Activated CD8-positive, alpha-beta T cell treated with anti-CD3 and anti-CD28 coated beads, Interleukin-2, amount 10 ng/mL, durations not matched to agents 7 days and 5 days (primary cell): ENCODE measurements at places on chromosomes 4 and X. TPM values are rescaled to one million over a fixed set of nuclear protein-coding genes. Genes with fewer than 3 reads are reported as not detected.
A peak's percentile ranks its signal among the peaks of the same experiment; 100 is the strongest.

DNA sequence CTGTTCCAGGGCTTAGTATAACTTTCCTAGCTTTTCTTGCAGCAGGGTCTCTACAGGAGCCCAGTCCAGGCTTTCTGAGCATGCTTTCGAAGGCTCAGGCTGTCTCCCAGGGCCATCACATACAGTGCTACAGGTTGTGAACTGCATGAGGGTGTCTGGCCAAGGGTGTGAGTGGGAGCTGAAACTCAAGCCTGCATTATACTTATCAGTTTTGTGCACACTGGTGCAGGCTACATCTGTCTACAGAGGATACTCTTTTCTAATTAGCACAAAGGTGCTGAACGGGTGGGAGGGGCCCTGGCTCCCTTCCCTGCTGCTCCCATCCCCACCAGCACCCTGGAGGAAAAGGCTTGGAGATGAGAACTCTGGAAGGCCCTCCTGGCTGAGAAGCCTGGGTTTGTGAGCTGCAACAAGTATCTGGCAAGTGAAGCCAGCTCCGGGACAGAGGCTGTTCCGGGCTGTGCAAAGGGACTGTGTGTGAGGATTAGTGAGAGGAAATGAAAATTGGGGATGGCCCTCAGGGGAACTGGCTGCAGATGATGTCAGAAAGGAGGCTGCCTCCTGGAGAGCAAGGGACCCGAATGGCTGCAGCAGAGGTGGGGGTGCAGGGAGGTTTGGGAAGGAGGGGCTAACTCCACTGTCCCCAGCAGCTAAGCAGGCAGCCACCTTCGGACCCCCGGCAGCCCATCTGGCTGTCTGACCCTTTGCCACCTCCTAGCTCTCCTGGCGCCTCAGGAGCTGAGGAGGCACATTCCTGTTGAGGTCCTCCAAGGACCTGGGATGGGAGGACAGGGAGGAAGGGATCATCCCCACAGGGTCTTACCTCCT, 68.5 kb downstream of the EFNB1 start:
- H3K27me3 ChIP-seq, result no peaks in the 10 kb centered on the region
- H3K4me1 ChIP-seq, result peaks cover 2% of the 10 kb centered on the region
- no peak for DNase-seq
- H3K27ac ChIP-seq, result no peak overlapping the region
- H3K4me3 ChIP-seq, result no peak overlapping the region
- no peaks in the 10 kb centered on the region for H3K36me3 ChIP-seq

The KDR gene
- total RNA-seq, result not detected

DNA sequence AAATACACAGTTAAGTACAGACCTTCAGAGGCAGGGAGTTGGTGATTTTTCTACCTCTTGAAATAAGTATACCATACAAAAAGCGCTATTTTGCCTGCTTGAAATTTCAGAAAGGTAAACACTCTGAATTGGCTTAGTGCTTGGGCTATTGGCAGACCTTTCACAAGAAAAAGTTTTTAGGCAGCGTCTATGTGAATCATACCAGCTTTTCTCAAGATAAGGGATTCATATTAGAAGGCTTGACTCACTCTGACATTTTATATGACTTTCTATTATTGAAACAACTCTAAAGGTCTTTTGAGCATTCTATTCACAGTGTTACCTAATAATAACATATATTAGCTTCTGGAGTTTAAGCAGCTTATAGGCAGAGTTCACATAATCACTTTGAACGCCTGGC, 286.4 kb upstream of the FAT1 start:
- DNase-seq, result no peak
- no peaks in the 10 kb centered on the region for H3K36me3 ChIP-seq
- no peak overlapping the region for H3K4me3 ChIP-seq
- no peaks in the 10 kb centered on the region for H3K27me3 ChIP-seq
- no peak overlapping the region for H3K27ac ChIP-seq

The VCX gene
- total RNA-seq, result not detected

- no peak overlapping the region for H3K27ac ChIP-seq
- DNase-seq, result peak; percentile 32
- no peak overlapping the region for H3K4me3 ChIP-seq
- no peaks in the 10 kb centered on the region for H3K4me1 ChIP-seq
- H3K36me3 ChIP-seq, result no peaks in the 10 kb centered on the region
Observed at GRCh38 chr4:146916479-146917076, 29.1 kb downstream of the TTC29 start.

- no peak overlapping the region for H3K27ac ChIP-seq
- no peak for DNase-seq
- no peaks in the 10 kb centered on the region for H3K4me1 ChIP-seq
Observed at GRCh38 chr4:185479507-185479971, 8.0 kb upstream of the CCDC110 start.

- H3K27me3 ChIP-seq, result peaks cover 2% of the 10 kb centered on the region
- no peaks in the 10 kb centered on the region for H3K36me3 ChIP-seq
- DNase-seq, result no peak
- no peak overlapping the region for H3K27ac ChIP-seq
Observed at GRCh38 chr4:83704786-83705185, 168.9 kb downstream of the GPAT3 start.

DNA sequence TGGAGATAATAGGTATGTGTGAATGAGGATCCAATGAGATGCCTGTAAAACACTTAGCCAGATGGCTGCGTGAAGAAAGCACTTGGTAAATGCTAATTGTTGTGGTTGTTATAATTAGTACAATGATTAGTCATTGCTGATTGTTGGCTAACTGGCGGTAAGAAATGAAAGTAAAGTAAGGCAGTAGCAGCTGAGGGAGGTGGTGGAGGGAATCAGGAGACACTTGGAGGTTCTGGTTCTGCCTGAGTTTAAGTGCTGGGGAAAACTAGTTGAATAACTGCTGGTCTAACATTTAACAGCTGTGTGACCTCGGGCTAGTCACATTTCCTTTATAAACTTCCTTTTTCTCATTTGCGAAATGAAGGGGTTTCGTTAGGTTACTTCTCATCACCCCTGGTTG, 30.9 kb downstream of the CD38 start:
- DNase-seq, result no peak
- peak overlapping the region; percentile 21 for H3K27ac ChIP-seq
- H3K4me1 ChIP-seq, result peaks cover 58% of the 10 kb centered on the region
- no peak overlapping the region for H3K4me3 ChIP-seq
- no peaks in the 10 kb centered on the region for H3K27me3 ChIP-seq
- peaks cover 51% of the 10 kb centered on the region for H3K36me3 ChIP-seq

The RASGEF1B gene
- 2.0 TPM for total RNA-seq

The PPP2R2C gene
- total RNA-seq, result not detected

- H3K27ac ChIP-seq, result no peak overlapping the region
- no peaks in the 10 kb centered on the region for H3K27me3 ChIP-seq
- H3K4me1 ChIP-seq, result no peaks in the 10 kb centered on the region
- no peak for DNase-seq
- H3K4me3 ChIP-seq, result no peak overlapping the region
Observed at GRCh38 chrX:8913655-8914409, 112.6 kb upstream of the FAM9A start.

DNA sequence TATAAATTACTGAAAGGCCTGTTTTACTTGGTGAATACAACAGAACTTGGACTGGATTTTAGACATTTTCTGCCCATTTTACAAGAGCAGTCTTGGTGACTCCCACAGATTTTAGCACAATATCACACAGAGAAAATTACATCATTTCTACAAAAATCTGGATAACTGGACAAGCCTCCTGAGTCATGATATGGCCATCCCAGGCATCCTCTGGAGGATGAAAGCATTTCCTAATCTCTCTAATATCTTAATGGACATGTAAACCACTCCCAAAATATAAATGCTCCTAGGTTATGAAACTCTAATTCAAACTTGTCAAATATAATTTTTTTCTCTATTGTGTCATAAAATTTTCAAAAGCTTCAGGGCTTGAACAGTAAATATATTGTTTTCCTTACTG, 1170.8 kb upstream of the PCDH7 start:
- no peak overlapping the region for H3K27ac ChIP-seq
- no peak for DNase-seq
- no peaks in the 10 kb centered on the region for H3K27me3 ChIP-seq
- H3K36me3 ChIP-seq, result no peaks in the 10 kb centered on the region
- H3K4me3 ChIP-seq, result no peak overlapping the region

DNA sequence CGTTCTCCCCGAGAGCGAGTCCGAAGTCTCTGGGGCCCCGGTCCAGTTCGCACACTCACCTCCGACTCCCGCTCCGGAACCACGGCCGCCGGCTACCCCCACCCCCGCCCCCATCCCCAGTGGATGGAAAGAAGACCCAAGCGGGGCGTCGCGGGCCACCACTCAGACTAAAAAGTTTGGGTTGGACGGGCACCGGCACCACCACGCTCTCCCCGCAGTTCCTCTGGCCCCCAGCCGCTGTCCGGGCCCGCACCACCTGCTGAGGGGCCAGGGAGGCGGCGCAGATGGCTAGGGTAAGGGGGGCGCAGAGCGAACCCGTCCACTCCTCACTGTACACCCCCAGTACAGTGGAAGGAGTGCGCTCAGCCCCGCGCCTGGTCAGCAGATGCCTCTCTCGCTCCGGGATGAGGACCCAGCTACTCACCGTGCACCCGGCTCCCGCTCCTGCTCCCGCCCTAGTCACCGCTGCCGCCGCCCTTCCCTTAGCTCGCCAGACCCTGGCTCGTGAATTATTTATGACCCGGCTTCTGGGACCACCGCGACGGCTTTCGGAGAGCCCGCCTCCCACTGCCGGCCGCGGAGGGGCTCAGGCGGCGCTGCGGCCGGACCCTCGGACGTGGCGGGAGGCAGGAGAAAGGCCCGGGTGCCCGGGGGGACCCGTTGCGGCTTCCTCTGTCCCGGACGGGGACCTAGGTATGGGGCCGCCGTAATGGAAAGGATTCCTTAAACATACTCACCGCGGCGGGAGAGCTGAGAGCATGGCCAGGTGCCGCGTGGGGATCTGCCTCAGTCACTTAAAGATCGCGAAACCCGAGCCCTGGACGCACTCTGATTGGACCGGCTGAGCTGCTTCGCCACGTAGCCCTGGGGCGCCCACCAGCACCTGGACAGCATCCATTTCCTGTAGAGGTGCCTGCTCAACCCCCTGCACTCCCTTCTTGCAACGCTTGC, at the start of gene PROM1:
TSS of gene PROM1 (minus strand) at position 783 of the 951 bp plus-strand sequence. CDS start 8,117 bp downstream, outside the sequence.
- peak; percentile 24 for DNase-seq
- H3K36me3 ChIP-seq, result peaks cover 6% of the 10 kb centered on the region
- peak within 1 kb of the TSS; percentile 32 for H3K4me3 ChIP-seq
- H3K27me3 ChIP-seq, result peaks cover 71% of the 10 kb centered on the region
- H3K27ac ChIP-seq, result no peak within 1 kb of the TSS
- H3K4me1 ChIP-seq, result peaks cover 16% of the 10 kb centered on the region

- H3K4me3 ChIP-seq, result no peak overlapping the region
- no peaks in the 10 kb centered on the region for H3K4me1 ChIP-seq
- no peak for DNase-seq
- no peaks in the 10 kb centered on the region for H3K36me3 ChIP-seq
Observed at GRCh38 chr4:65311120-65311519, 359.2 kb downstream of the EPHA5 start.

DNA sequence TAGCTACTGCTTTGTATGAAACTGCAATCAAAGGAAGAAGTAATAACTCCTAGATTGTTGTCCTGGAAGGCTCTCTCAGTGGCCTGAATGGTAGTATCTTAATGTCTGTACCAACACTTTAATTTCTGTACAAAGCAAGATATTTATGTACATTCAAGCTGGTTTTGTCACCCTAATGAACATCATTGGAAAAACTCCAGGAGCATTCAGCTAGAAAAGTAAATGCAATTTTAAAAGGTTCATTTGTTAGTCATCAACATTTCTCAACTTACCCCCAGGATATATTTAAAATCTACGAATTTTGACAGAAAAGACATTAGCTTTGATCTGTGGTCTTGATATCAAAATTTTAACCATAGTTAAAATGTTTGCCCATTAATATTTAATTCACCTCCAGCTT, 80.0 kb upstream of the FGF13 start:
- DNase-seq, result no peak
- no peaks in the 10 kb centered on the region for H3K36me3 ChIP-seq
- no peak overlapping the region for H3K27ac ChIP-seq
- no peaks in the 10 kb centered on the region for H3K4me1 ChIP-seq
- H3K27me3 ChIP-seq, result no peaks in the 10 kb centered on the region

GRCh38 chrX:119190091-119190681, 45.9 kb upstream of the PGRMC1 start:
- no peak overlapping the region for H3K4me3 ChIP-seq
- no peaks in the 10 kb centered on the region for H3K4me1 ChIP-seq
- H3K27me3 ChIP-seq, result no peaks in the 10 kb centered on the region
- no peak overlapping the region for H3K27ac ChIP-seq

DNA sequence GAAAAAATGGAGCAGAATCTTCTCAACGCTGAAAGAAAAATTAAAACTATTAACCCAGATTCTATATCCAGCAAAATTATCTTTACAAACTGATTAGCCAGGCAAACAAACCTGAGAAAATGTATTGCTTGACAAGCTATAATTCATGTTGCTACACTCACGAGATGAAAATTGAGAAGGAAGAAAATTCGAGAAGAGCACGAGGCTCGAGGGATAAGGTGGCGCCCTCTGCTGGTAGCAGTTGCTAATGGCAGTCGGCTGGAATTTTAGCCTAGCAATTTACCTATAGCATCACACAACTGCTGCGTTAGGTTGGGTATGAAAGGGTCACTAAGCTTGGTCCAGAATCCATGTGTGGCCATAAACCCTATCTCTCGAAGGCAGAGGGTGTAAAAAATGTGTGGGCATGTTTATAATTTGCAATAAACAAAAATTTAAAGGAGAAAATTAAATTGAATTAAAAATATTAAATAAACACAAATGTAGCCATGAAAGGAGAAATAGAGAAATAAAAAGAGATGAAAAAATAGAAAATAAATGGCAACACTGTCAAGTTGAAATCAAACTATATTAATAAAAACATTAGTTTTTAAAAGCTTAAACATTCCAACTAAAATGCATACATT, 126.6 kb downstream of the PPP4R3C start:
- H3K4me1 ChIP-seq, result no peaks in the 10 kb centered on the region
- peak; percentile 33 for DNase-seq
- H3K27me3 ChIP-seq, result no peaks in the 10 kb centered on the region

GRCh38 chrX:19852014-19853005, 35.1 kb downstream of the SH3KBP1 start:
- DNase-seq, result no peak
- H3K27me3 ChIP-seq, result no peaks in the 10 kb centered on the region
- H3K27ac ChIP-seq, result no peak overlapping the region
- peaks cover 40% of the 10 kb centered on the region for H3K4me1 ChIP-seq

The IL21 gene
- not detected for total RNA-seq

The GPR101 gene
- total RNA-seq, result not detected

GRCh38 chr4:101960431-101960830, 169.9 kb downstream of the BANK1 start:
- no peak for DNase-seq
- no peaks in the 10 kb centered on the region for H3K4me1 ChIP-seq
- H3K27me3 ChIP-seq, result peaks cover 3% of the 10 kb centered on the region

The GASK1B gene
- total RNA-seq, result not detected

GRCh38 chrX:129759576-129760061, 20.1 kb upstream of the SASH3 start:
- peak overlapping the region; percentile 28 for H3K4me3 ChIP-seq
- peaks cover 75% of the 10 kb centered on the region for H3K4me1 ChIP-seq
- no peaks in the 10 kb centered on the region for H3K27me3 ChIP-seq
- DNase-seq, result peak; percentile 76
- peak overlapping the region; percentile 89 for H3K27ac ChIP-seq

DNA sequence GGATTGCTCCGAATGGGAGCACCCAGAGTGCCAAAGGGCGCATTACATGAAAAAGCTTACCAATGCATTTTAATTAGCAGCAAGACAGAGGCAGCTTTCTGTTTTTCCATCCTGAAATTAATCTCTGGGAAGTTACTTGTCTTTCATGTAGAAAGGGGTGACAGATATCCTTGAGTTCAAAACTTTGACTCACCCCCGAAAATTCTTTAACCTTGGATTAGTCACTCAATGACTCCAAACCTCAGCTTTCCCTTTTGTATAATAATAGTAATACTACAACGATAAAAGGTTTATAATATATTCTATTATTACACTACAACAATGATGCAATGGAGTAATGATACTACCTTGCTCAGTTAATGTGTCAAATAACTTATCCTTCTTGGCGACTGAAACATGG, 126.3 kb downstream of the ADAMTS3 start:
- no peaks in the 10 kb centered on the region for H3K36me3 ChIP-seq
- no peak for DNase-seq
- H3K4me1 ChIP-seq, result no peaks in the 10 kb centered on the region

The CT55 gene
- not detected for total RNA-seq

The SPACA5 gene
- total RNA-seq, result not detected
